CD4-positive, alpha-beta T cell treated with Interleukin-21 for 1 hour (primary cell): ENCODE measurements at places on chromosomes 13 and 19.
A peak's percentile ranks its signal among the peaks of the same experiment; 100 is the strongest.

DNA sequence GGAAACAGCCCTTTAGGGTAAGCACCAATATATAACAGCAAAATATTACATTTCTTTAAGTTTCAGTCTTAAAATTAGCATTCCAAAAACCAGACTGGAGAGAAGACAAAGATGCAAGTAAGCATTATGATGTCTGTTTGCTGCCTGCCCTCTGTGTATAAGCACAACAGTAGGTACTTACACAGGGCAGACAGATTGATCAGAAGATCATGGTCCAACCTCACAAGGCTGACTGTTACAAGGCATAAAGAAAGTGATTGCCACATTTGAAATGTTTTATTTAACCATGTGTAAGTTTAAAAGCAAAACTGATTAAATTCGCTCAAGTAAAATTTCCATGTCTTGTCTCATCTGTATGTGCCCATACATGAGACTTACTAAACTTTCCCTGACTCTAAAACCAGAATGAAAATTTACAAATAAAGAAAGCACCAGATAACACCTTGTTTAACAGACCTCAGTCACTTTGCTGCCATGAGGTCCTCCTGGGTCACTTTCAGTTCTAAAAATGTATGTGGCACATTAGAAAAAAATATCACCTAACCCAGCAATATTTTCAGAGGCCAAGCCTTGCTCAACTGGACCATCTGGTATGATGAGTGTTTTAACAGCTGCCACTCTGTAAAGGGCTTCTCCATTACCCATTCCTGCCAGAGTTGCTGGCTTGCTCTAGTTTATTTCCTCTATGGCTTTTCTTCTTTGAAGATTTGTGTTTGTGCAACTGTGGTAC, 297.0 kb downstream of the RBM26 start:
- DNase-seq, result no peak

GRCh38 chr13:33448889-33449288, 163.3 kb upstream of the STARD13 start:
- no peak for DNase-seq

GRCh38 chr13:52743988-52744387, 4.4 kb upstream of the CNMD start:
- no peak for DNase-seq

DNA sequence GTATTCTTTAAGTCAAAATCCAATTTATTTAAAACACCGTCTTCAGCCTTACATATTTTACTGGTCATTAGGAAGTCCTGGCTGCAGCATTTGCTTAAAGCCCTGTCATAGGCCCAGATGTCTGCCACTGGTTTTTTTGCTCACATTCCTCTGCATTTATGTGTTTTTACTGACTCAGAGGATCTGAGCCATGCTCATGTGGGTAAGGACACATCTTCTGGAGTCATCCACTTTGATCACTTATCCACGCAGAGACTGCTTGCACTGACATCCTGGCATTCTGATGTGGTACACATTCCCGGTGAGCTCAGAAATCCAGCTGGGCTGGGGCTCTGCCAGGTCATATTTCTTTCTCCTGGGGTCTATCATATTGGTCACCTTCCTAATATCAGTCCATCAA, 531.7 kb upstream of the ARGLU1 start:
- no peak for DNase-seq

GRCh38 chr19:37980419-37981170, 73.6 kb downstream of the SIPA1L3 start:
- no peak for DNase-seq

DNA sequence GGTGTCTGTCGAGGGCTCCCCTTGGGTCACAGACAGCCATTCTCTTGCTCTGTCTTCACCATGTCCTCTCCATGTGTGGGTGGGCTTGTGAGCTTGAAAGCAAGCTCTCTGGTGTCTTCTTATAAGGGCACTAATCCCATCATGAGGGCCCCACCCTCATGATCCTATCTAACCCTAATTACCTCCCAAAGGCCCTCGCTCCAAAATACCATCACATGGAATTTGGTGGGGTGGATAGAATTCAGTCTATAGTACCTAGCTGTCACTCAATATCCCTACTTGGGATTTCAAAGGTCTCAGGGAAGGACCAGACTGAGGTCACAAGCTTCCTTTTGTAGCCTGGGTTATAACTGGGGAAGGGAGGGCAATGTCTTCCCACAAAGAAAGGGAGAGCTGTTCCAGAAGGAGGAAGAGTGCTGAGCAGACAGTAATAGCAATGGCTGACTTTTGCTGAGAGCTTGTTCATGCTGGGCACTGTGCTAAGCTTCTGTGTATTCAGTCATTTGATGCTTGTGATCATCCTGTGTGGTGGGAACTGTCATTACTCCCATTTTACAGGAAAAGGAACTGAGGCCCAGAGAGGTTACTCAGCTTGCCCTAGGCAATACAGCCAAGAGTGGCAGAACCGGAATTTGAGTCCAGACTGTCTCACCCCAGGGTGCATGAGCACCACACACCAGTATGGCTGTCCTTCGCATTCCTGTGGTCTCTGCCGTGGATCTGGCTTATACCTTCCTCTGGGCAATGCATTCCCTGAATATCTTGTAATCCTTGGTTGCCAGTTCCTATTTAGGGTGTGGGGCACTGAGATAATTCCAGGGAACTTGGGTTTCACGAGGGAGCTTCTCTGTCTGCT, 8.2 kb downstream of the FXYD5 start:
- DNase-seq, result no peak

DNA sequence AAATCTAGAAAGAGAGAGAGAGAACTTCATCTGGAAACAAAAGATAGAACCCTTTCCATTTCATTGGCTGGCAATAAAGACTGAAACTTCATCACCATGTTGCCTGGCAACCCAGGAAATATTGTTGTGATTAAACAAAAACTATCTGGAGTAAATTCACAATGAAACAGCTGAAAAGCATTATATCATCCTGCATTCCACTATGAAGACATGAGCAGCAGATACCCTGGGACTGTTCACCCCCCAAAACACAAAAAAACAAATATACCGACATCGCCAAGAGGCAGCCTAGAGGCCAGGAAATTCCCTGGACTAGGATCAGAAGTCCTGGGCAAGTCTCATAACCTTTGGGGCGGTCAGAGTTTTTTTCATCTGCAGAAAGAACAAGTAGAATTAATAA, 158.3 kb downstream of the FOXO1 start:
- DNase-seq, result peak; percentile 37

- DNase-seq, result peak; percentile 30
Measured at GRCh38 chr13:26051657-26052311, at the start of gene SHISA2. Gene SHISA2 (minus strand): TSS chr13:26052016. CDS start chr13:26050975, 1,041 bp downstream.
